A549 treated with CORT108297 at 1 μM for 4 hours (cell line): ENCODE measurements at places on chromosomes 3 and 15. TPM values are rescaled to one million over a fixed set of nuclear protein-coding genes. Genes with fewer than 3 reads are reported as not detected.

SERINC4 gene
- total RNA-seq = 0.05 to 0.12 TPM (median 0.06 TPM) in 4 of 5 replicates, not detected in the other

LIPC gene
- total RNA-seq = 0.07 to 0.11 TPM (median 0.09 TPM) in 3 of 5 replicates, not detected in the others

SLC7A14 gene
- not detected in 5 replicates for total RNA-seq

SST gene
- total RNA-seq = not detected in 5 replicates

GOLGA8G gene
- total RNA-seq = not detected in 5 replicates

RAD51 gene
- total RNA-seq = 18.1 to 22.0 TPM (median 19.8 TPM) in 5 replicates

AMOTL2 gene
- 37.2 to 46.2 TPM (median 44.0 TPM) in 5 replicates for total RNA-seq

KBTBD13 gene
- total RNA-seq = not detected in 5 replicates

AADACL2 gene
- total RNA-seq = not detected in 5 replicates

CGNL1 gene
- 1.1 to 1.4 TPM (median 1.3 TPM) in 5 replicates for total RNA-seq

CFAP100 gene
- total RNA-seq = not detected in 5 replicates

SLC28A1 gene
- 0.05 TPM in 2 of 5 replicates, not detected in the others for total RNA-seq

EPHB1 gene
- total RNA-seq = 0.02 to 0.09 TPM (median 0.06 TPM) in 4 of 5 replicates, not detected in the other

LRRC31 gene
- 0.02 TPM in 1 of 5 replicates, not detected in the others for total RNA-seq

ATP13A3 gene
- 25.3 to 39.8 TPM (median 36.2 TPM) in 5 replicates for total RNA-seq

RGMA gene
- 0.12 to 0.42 TPM (median 0.19 TPM) in 5 replicates for total RNA-seq

CKMT1A gene
- total RNA-seq = 2.5 to 4.1 TPM (median 2.7 TPM) in 5 replicates

UTS2B gene
- total RNA-seq = 0.05 to 0.16 TPM (median 0.08 TPM) in 5 replicates

TP63 gene
- 0.35 to 0.57 TPM (median 0.37 TPM) in 5 replicates for total RNA-seq

CPNE9 gene
- 0.09 to 0.24 TPM (median 0.14 TPM) in 5 replicates for total RNA-seq

NLGN1 gene
- total RNA-seq = not detected in 5 replicates
